ENCODE measurements at places on chromosomes 2 and 18. TPM values are rescaled to one million over a fixed set of nuclear protein-coding genes. Genes with fewer than 3 reads are reported as not detected.

Gene SLC11A1
- 302 TPM for total RNA-seq

Gene ERBB4
- total RNA-seq: 22.6 TPM

DNA sequence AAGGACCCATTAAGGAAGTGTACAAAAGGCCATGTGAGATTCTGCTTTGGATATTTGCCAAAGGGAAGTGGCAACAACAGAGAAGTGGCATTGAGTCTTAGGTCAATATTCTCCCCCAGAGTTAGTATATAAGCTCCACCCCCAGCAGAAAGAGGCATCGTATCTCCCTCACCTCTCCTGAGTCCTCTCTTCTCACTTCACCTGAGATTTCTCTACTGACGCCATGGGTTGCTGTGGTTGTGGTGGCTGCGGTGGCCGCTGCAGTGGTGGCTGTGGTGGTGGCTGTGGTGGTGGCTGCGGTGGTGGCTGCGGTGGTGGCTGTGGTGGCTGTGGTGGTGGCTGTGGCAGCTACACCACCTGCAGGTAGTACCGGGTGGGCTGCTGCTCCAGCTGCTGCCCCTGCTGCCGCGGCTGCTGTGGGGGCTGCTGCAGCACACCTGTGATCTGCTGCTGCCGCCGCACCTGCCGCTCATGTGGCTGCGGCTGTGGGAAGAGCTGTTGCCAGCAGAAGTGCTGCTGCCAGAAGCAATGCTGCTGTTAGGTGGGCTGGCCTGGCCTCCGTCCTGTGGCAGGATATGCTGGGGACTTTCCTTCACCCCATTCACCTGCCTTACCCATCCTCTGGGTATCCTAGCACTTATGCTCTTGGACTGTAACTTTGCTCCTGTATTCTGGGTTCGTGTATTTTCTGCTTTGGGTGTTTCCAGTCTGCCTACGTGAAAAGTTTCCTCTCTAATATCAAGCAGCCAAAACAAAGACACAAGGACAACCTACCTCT, 5.9 kb downstream of the SCYGR3 start:
- DNase-seq: no peak

GRCh38 chr2:118861731-118862130, 14.3 kb upstream of the EN1 start:
- no peak for DNase-seq

- no peak for DNase-seq
These were observed 411.8 kb downstream of the MTX2 start for GRCh38 chr2:176680916-176681516.

- DNase-seq: no peak
These were observed 156.8 kb downstream of the CELF4 start for GRCh38 chr18:37408676-37409265.

DNA sequence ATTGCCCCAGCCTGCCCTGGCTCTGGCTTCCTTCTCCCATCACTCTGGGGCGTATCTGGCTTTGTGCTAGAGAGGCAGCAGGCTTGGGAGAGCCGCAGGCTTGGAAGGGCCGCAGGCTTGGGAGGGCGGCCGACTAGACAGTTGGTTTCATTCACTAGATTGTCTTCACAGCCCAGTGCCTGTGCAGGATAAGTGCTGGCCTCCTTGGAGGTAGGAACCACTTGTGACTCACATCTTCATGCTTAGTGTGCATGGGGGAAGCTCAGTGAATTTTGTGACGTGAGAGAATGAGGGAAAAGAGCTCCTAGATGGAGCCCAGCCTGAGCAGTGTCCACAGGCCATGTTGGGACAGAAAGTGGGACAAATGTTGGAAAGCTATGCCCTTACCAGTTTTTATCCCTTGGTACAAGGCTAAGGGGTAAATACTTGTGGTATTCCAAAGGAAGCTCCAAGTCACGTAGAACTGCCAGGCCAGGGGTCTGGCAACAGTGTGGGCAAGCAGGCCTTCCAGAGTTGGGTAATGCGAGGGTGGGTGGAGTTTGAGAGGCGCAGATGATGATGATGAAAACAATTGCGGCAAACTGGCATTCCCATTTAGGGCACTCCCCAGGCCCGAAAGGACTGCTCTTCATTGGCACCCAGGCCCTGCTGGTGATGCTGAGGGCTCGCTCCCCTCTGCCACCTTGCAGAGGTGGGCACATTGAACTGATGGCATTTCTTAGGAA, 100.1 kb downstream of the DDX1 start:
- no peak for DNase-seq

DNA sequence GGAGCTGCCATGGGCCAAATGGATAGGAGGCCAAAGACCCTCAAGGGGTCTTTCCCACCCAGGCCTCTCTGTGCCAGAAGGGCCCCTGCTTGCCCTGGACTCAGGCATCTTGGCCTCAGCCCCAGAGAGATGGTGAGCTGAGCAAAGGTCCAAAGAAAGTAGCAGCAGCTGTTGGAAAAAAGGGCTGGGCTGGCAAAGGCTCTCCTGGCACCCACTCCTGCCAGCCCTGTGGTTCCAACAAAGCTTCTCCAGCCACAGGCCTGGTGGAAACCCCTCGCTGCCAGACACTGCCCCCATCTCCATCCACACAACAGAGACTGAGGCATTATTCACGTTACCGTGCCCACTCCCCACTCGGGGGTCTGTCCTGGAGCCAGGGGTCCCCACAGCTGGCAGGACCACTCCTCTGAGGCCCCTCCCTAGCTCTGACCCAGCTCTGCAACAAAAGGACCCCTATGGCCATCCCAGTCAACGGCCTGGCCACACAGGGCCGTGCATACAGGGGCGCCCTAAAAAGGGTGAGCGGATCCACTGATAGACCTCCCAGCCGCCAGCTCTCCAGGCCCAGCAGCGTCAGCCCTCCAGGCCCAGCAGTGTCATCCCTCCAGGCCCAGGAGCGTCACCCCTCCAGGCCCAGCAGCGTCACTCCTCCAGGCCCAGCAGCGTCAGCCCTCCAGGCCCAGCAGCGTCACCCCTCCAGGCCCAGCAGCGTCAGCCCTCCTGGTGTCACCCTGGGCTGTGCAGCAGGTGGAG, 10.1 kb downstream of the BIN1 start:
- DNase-seq: peak; percentile 52

GRCh38 chr18:10152475-10152874, 238.7 kb downstream of the VAPA start:
- DNase-seq: no peak

GRCh38 chr2:150620416-150620815, 132.9 kb upstream of the RND3 start:
- no peak for DNase-seq

Gene ATG16L1
- 26.6 TPM for total RNA-seq

DNA sequence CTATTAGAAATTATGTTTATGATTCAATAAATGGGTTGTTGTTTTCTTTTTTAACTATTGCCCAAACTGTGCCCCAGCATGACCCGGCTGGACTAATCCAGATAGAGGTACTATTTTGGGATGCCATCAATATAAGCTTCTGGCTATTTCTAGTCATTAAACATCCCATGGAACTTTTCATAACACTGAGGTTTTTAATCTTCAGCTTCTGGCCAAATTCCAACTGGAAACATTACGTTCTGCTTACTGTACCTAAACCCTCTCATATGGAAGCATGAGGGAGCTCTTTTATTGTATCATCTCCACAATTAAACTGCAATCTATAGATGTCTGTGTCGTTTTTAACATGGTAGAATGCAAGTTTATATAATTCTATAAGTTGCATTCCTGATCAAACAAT, 674.7 kb downstream of the ARHGAP15 start:
- no peak for DNase-seq

Gene SULT1C3
- not detected for total RNA-seq

DNA sequence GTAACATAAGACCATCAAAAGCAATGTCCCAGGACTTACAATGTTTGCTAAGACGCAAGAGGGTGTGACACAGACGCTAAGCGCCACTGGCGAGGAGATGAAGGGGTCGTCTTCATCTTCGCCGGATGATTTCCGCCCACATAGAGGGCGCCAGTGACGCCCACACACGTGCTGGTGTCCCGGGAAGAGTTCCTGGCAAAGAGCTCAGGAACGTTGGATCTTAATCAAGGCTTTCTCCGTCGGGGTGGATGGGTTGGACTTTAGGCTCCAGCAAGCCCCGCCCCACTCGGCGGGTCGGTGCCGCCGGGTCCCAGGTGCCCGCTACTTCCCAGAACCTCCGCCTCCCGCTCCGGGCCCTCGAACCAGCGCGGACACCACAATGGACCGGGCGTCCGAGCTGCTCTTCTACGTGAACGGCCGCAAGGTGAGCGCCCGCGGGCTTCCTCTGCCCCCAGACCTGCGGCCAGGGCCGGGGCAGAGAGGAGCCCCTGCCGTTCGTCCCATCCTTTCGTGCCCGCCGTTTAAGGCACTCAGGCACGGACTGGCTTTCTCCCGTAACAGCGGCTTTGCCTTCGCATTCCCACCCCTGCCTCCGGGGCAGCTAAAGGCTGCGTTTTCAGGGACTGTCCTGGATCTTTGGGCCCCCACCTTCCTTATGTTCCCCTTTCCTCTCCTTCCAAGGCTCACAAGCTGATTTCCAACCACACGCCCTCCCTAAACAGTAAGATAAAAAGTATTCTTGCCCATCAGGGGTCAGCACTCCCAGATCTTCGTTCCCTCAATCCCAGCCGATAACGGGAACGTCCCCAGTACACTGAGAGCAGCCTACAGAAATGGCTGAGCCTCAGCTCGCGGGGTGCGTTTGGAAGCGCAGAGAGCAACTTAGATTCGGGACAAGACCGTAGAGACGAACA, at the start of gene AOX1:
Gene AOX1 (plus strand): TSS at position 285 of the 914 bp plus-strand sequence. CDS start 95 bp downstream, at position 380.
- peak; percentile 75 for DNase-seq

DNA sequence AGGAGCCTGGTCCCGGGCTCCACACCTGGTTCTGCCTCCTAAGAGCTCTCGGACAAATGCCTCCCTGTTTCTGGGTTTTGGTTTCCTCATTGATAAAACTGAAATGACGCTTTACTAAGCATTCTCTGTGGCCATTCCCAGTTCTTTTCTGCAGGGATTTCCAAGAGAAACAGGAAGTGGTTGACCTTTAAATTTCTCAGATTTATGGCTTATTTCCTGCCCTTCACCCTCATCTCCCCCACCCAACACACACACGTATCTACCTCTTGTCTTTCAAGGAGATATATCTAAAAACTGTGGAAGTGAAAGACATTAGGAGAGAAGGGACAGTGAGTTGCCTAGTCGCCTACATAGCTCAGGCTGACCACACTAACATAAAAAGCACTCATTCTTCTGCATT, 53.0 kb downstream of the PIEZO2 start:
- no peak for DNase-seq

Gene CYRIA
- 24.2 TPM for total RNA-seq

DNA sequence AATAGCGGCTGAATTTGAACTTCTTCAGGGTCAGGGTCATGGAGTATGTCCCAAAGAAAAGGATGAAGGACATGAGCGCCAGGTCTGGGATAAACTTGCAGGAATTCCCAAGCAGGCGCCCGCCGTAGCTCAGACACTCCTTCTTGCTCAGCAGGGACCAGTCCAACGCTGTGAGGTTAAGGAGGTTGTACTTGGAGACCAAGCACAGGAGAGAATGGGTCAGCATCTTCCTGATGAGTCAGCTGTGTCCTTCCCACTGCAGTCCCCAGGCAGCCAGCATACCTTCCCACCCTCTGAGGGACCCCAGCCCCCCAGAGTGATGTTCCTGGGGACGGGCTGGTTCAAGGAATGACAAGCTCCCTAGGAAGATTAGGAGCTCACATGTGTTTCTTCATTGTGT, 40.9 kb downstream of the MTHFD2 start:
- DNase-seq: no peak

Gene RAX
- total RNA-seq: not detected

GRCh38 chr2:167190053-167190452, 301.8 kb downstream of the XIRP2 start:
- DNase-seq: no peak

DNA sequence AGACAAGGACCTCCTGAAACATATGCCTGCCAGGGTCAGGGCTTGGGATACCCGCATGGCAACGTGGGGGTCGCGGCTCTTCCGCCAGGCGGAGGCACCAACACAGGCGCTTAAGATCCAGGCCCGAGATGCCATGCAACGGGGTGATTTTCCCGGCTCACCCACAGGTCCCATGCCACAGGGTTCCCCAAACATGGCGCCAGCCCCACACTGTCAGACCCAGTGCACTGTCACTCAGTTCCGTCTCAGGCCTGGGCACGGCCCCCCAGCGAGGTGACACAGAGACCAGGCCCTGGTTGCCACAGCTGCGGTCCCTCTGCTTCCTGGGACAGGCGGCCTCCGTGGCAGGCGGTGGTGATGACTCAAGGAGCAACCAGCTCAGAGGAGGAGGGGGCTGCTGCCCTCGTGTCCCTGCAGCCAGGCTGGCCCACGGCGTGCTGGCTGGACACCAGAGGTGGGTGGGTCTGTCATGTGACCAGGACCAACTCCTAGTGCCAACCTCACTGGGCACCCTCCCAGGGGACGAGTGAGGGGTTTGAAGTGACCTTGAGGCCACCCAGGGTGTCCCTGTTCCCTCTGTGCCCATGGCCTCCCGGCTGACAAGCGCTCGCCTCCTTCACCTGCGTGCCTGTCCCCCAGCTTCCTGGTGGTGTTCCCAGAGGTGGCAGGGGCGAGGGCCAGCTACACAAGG, 4.9 kb downstream of the PDCD1 start:
- DNase-seq: peak; percentile 62

Gene ATOH8
- total RNA-seq: 93.6 TPM

Gene ALLC
- total RNA-seq: not detected

DNA sequence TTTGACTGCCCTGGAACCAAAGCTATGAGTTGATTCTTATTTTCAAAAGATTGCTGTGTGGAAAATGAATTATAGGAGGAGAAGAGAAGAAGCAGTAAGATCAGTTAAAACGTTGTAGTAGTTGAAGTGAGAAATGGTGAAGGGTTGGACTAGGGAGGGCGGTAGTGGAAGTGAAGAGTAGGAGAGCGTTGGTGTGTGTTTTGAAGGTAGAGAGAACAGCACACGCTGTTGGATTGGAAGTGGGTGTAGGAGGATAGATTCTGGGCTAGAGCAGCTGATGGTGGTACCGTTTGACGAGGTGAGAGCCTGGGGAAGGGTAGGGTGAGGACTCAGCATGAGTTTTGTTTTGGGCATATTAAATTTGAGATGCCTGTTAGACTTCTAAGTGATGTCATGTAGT, 18.4 kb downstream of the RIOK3 start:
- no peak for DNase-seq

Gene PPP4R1
- total RNA-seq: 141 TPM

- no peak for DNase-seq
These were observed 35.7 kb downstream of the CELF4 start for GRCh38 chr18:37529863-37530262.

DNA sequence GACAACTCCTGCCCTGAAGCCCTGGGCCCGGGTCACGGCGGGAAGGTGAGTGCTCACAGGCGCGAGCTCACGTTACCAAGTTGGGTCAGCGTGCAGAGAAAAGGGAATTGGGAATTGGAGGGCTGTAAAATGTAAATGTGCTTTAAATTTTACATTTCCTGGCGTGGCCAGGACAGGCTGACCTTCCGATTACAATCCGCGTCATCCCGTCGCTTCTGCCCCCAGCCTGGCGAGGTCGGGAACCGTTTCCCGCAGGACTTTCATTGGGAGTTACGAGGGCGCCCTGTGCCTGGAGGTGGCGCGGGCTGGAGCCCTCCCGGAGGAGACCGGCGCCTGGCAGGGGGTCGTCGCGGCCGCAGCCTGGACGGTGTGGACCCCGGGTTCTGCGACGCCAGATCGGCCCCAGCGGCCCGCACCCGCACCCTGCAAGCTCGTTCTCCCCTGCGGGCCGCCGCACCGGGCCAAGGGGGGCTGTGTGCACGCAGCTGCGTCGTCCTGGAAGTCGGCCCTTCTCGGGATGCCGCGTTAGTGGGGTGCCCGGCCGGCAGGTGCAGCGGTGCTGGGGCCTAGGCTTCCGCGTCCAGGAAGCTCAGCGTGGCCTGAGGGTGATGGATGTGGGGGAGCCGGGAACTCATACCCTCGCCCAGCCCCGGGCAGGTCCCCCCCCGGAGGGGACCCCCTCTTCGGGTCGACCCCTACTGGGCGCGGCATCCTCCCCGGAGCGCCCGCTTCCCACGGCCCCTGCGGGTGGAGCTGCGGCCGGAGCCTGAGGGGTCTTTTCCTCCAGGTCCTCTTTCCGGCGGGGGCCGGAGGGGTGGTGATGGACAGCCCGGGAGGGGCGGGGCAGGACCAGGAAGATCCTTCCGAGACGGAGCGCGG, 63.9 kb downstream of the LRRFIP1 start:
- no peak for DNase-seq

Data from upper lobe of right lung (tissue), 1 donor.